ENCODE measurements at places on chromosomes 12 and 14.

GRCh38 chr14:92452471-92452870, 61.1 kb upstream of the RIN3 start:
- no peak for DNase-seq

- DNase-seq: peak; percentile 92
Observed at GRCh38 chr12:29026419-29026818, 122.7 kb upstream of the FAR2 start.

- DNase-seq: no peak
Observed at GRCh38 chr14:33792009-33792719, 158.7 kb downstream of the EGLN3 start.

- no peak for DNase-seq
Observed at GRCh38 chr12:50062728-50063460, 5.5 kb downstream of the ASIC1 start.

- DNase-seq: peak; percentile 90
Observed at GRCh38 chr14:71591929-71592328, 340.3 kb upstream of the RGS6 start.

GRCh38 chr12:96985515-96986362, 78.7 kb downstream of the NEDD1 start:
- no peak for DNase-seq

DNA sequence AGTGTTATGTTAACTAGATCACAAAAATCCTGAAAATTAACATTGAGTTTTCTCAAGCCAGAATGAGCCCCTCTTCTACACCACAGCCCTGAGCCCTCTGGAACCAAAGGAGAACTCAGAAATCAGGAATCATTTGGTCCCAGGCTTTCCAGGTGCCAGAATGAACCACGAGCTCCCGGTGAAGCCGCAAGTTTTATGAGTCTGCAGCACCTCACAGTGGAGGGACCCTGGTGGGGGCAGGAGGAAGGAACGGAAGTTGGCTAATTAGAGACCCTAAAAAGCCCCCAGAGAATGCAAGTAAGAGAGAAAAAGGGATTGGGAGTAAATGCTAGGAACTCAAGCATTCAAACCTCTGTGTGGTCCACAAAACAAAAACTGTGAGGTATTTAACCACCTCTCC, 52.9 kb upstream of the BCL2L14 start:
- DNase-seq: peak; percentile 52

GRCh38 chr14:91573894-91574837, 64.1 kb upstream of the PPP4R3A start:
- DNase-seq: peak; percentile 55

DNA sequence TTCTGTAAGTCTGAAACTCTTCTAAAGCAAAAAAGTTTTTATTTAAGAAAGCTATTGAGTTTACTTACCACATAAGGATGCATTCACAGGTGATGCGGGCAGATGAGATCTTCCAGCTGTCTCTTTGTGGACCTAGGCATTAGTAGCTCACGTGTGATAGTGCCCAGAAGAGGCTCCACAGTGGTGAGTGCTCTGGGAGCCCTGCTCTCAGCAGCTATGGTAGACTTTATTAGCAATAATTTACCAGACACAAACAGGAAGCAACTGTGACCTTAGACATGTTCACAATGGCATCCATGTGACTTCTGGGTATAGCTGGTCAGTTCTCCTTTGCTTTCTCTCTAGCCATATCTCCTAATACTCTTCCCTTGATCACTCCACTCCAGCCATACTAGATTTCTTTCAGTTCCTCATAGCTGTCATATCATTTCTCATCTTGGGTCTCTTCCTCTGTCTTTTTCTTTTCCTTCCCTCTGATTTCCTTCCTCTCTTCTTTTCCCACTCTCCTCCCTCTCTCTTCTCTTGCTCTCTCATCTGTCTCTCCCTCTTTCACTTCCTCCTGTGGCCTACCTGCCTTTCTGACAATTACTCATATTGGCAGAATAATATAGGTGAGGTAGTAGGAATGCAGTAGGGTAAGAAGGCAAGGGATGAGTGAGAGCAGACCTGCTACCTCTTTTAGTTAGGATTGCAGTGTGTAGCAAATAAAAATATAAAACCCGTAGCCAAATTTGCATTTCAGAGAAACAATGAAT, 75.2 kb upstream of the SCAF11 start:
- no peak for DNase-seq

DNA sequence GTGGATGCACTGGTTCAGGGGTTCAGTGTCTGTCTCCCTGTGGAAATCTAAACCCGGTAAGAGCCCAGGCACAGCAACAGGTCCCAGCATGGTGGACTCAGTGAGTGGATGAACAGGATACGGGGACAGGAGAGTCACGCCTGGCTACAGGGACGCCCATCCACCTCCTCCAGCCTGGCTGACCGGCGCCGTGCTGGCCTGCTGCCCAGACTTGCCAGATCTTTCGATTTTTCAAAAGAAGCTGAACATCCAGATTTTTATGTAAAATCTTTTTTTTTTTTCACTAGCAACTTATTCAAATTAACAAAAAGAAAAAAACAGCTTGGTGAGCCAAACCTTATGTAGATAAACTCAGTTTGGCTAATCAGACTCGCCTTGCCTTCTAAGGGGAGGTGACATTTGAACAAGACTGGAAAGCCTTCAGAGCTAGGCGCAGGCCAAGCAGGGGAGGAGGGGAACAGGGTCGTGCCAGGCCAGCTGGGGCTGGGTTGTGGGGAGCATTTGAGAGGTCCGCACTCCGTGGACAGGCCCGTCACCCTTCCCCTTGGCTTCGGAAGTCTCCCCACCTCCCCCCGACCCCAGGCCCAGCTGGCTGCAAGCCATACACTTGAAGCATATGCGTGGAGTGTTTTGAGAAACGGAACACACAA, 87.8 kb upstream of the NCOR2 start:
- no peak for DNase-seq

- DNase-seq: no peak
Observed at GRCh38 chr12:95182868-95183415, 34.3 kb downstream of the FGD6 start.

DNA sequence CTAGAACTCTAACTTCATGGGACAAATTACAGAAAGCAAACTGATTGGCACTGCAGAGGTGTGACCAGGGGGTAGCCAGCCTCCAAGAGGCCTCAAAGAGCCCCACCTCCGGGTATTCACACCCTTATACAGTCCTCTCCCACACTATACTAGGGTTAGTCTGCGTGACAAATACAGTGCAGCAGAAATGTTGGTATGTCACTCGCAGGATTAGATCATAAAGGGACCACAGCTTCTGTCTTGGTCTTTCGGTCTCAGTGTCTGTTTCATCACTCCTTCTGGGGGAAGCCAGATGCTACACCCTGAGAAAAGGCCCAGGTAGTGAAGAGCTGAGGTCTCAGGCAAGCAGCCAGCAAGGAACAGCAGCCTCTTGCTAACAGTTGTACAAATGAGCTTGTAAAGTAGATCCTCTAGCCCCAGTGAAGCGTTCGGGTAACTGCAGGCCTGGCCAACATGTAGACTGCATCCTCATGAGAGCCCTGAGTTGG, 68.9 kb upstream of the SAV1 start:
- DNase-seq: no peak

- DNase-seq: no peak
Observed at GRCh38 chr14:95869776-95870175, 6.9 kb upstream of the TUNAR start.

DNA sequence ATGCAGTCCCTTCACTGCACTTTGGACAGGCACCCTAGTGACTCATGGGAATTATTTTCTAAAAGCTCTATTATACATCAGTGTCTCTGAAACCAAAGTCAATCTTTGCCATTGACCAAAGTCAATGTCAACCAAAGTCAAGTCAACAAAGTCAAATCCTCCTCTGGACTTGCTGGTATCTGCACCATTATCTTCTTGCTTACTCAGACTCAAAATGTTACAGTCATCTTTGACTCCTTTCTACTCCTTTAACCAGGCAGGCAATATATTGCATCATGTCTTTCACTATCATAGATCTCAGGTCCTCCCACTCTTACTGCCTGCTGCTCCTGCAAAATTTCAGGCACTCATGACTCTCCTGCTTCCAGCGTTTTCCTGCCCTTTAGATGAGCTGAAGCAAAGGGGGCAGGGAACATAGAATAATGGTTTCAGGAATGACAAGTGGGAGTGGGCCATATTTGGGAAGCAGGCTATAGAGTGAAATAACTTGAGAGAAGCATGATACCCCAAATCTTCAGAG, 39.2 kb downstream of the IGF1 start:
- no peak for DNase-seq

GRCh38 chr12:82300611-82301010, 57.6 kb downstream of the CCDC59 start:
- no peak for DNase-seq

GRCh38 chr12:104873374-104873773, 84.7 kb downstream of the SLC41A2 start:
- DNase-seq: no peak

- DNase-seq: no peak
Observed at GRCh38 chr12:51994959-51995358, 11.8 kb upstream of the TAMALIN start.

GRCh38 chr12:81222846-81223592, 145.1 kb downstream of the ACSS3 start:
- no peak for DNase-seq

GRCh38 chr14:73696466-73697400, 17.5 kb downstream of the PNMA1 start:
- no peak for DNase-seq

DNA sequence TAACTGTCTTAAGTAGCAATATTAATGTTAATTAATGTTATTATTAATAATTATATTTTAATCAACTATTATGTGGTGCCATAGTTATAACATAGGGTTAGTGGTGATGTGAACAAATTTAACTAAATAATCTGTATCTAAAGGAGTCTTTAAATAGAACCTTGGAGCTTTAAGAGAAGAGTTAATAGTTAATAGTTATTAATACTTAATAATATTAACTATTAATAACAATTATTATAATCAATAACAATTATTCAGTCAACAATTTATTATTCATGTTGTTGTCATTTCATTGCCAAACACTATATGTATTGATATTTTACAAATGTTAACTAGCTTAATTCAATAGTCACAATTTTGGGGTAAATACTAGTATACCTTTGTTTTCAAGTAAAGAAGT, 58.2 kb downstream of the SLC16A7 start:
- DNase-seq: no peak

DNA sequence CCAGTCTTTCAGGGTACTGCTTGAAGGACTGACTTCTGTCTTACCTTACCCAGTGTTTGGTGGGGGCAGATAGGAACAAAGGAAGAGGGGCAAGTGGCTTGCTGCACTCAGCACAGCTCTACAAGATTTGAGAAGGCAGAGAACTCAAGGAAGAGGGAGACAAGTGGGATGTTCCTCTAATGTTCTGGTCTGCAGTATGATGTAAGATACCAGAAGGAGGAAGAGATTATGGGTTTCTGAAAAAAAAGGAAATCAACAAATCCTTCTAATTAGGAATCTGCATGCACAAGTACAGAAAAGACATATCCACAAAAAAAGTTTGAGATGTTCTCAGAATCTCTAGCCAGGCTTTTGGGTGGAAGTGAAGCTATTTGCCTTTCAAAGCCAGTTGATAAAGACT, 37.1 kb downstream of the USP15 start:
- no peak for DNase-seq

DNA sequence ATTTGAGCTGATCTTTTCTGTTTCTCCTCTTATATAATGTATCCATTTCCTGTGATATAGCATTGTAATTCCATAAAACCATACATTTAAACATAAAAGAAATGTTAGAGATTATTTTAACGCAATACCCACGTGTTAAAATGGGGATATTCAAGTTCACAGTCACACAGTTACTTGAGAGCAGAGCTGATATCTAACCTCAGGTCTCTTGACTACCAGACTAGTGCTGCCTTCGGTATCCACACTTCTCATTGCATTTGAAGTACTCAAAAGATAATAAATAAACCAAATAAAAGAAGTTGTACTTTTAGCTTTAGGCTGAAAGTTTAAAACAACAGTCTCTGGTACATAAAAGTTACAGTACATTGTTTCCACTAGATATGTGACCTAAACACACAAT, 2.9 kb downstream of the CLECL1 start:
- DNase-seq: no peak

DNA sequence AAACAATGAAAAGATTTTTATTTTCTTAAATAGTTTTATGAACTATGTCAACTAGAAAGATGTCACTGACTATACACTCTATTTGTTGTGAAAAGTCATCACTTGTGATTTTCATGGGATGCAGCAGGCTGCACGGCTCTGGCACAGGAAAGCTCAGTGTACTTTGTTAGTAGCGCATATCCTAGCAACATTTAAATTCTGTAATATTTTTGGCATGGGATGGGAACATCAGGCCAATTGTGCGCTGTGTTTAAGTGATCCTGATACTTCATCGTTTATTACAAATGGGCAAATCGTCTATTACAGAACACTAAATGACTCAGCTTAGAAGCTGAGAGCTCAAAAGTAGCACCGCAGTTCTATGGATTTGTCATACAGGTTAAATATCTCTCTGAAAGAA, 60.7 kb upstream of the SAV1 start:
- no peak for DNase-seq

DNA sequence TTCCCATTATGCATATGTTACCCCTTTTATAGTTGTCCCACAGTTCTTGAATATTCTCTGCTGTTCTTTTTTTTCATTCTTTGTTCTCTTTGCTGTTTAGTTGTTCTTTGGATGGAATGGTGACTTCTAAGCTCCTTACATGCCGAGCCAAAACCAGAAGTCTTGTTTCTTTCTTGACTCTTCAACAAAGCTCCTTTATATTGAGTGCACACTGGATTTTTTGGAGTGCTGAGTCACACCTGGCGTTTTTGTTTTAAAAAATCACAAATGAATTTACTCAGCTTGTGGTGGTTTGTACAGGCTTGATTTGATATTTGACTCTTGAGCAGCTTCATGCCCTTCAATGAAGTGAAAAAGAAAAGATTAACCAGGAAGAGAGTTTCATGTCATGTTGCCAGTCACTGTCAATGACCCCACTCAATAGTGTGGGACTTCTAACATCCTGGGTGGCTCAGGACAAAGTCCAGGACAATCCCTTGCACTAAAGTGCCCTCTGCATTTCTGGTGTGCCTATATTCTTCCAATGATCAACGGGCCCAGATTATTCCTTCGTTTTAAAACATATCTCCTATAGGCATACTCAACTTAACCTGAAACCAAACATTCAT, 112.4 kb upstream of the SLC38A4 start:
- DNase-seq: no peak

GRCh38 chr14:37546621-37547447, 48.2 kb downstream of the FOXA1 start:
- DNase-seq: no peak

DNA sequence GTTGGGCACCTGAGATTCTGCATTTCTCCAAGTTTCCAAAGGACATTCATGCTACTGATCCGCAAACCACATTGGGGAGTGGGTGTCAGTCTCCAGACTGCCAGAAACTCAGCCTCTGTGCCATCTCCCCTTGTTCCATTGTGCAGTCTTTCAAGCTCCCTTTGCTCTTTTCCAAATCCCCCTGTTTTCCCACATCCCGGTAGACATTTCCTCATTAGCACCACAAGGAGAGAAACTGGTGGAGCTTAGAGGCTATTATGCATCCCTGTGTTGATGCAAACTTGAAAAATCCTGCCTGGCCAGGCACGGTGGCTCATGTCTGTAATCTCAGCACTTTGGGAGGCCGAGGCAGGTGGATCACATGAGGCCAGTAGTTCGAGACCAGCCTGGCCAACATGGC, 10.7 kb downstream of the CCDC63 start:
- DNase-seq: no peak

GRCh38 chr12:125852116-125852515, 786.9 kb downstream of the AACS start:
- no peak for DNase-seq

Measured in Jurkat, Clone E6-1 (cell line).